ENCODE measurements at places on chromosomes 4 and X.

GRCh38 chr4:38920186-38920585, 52.6 kb downstream of the FAM114A1 start:
- no peak for DNase-seq

DNA sequence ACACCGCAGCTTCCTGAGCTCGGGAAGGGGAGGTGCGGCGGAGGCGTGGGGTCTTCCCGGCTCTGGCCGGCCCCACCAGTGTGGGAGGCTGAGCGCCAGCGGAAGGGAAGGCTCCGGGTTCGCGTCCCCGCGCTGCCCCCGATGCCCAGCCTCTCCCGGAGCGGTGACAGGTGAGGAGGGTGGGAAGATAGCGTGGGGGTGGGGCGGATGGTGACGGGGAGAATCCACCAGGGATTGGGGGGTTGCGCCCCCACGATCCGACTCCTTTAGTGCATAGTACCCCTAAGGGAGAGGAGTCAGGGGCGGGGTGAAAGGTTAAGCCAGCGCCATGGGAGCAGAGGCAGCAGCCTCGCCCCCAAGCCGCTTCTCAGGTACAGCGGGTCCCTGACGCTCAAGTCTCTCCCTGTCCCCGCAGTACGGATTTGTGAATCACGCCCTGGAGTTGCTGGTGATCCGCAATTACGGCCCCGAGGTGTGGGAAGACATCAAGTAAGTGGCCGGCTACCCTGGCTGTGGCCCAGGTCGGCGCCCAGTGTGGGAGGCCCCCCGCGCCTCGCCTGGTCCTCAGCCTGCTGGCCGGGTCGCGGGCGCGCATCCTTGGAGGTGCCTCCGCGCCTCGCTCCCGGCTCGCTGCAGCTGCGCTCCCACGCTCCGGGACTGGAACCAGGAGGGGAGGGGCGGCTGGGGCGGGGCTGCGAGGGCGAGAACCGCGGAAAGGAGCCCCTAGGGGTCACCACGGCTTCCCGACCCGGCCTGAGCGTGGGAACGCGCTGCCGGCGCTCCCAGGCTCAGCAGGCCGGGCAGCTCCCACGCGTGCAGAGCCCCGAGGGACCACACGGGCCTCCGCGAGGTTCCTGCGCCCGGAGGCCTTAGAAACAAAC, 791 bp downstream of the GUCY1B1 start:
- DNase-seq = no peak

GRCh38 chr4:116664198-116664597, 421.2 kb downstream of the TRAM1L1 start:
- DNase-seq = no peak

DNA sequence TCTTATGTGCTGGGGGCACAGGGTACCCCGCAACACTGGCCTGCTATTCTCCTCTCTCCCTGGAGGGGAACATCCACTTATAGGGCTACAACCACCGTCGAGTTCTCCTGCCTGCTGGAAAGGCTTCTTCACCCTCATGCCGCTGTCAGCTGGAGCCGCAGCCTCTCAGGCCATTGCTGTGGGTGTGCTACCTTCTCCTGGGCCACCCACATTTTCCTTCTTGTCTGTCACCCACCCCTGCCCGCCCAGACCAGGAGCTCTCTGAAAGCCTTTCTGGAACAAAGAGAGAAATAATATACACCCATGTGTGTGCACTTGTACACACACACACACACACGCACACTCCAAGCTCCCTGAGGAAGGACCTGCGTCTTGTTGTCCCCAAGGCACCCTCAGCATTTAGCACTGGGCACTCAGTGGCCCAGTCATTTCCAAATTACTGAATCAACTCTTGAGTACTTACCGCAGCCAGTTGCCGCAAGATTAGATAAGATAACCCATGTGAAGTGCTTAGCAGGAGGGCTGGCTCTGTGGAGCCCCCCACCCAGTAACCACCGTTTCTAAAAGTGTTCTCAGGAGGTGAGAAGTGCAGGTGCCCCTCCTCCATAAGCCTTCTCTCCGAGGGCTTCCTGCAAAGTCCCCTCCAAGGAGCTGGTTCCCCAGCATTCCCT, 50.2 kb downstream of the CPZ start:
- DNase-seq = no peak

DNA sequence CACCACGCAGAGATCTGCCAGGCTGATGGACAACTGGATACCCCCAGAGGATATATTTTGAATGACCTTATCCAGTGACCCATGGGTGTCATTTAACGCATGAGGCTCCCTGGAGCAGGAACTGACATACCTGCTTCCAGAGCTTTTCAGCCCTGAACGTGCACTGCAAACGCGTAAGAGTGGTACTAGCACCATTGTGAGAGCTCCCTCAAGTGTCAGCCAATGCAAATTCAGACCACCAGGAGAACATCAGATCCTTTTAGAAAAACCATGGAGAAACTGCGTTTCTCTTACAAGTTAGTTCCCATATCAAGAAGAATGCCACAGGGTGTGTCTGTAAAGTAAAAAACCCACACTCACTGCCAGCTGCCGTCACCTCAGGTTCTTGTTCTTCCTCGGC, 7.3 kb downstream of the TREX2 start:
- no peak for DNase-seq
